ENCODE measurements at places on chromosomes 5 and 9. TPM values are rescaled to one million over a fixed set of nuclear protein-coding genes. Genes with fewer than 3 reads are reported as not detected.

The ADRB2 gene
- 6.1 TPM for total RNA-seq

GRCh38 chr5:74094096-74094781, 468.2 kb downstream of the ARHGEF28 start:
- DNase-seq = no peak

DNA sequence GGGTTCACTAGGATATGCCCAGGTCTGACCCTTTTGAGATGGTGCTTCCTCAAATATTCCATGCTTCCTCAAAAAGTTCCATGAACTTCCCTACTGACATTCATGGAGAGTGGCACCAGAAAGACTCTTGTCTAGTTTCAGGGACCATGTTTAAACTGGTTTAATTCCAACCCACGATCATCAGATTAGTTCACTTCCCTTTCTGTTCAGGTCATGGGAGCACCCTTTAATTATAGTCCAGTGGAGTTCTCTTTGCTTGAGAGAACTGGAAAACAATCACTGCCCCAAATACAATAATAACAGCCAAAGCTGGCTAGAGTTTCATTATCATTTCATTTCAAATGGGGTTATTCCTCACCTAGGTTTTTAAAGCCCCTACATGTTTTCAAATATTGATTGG, 9.7 kb upstream of the ERBIN start:
- DNase-seq = no peak

GRCh38 chr5:68266457-68266856, 50.9 kb downstream of the PIK3R1 start:
- no peak for DNase-seq

GRCh38 chr5:852431-853401, 1.9 kb upstream of the ZDHHC11 start:
- DNase-seq = no peak

DNA sequence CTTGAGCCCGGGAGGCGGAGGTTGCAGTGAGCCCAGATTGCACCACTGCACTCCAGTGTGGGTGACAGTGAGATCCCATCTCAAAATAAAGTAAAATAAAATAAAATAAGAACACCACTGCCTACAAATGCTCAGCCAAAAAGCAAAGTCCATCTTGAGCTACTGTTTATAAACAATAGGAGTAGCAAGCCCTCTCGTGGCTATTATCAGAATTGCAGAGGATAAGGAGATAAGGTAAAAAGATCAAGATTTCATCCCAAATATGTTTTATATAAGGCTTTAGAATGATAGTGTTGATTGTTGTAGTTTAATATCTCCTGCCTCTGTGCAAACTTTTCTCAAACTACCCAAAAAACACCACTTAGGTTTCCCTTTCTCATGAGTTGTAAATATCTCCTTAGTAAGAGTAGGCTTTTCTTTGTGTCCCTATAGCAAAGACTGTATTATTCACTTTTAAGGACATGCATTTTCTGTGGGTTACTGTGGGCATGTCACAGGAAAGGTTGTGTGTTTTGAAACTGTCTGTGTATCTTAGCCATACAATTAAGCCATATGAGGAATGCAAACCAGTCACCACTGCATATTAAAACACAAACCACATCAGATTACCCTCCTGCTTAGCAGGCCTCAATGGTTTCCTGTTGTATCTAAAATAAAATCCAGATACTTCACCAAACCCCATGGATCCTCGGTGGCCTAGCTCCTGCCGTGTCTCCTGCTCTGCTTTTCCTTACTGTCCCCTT, 31.8 kb upstream of the CKS2 start:
- peak; percentile 28 for DNase-seq

DNA sequence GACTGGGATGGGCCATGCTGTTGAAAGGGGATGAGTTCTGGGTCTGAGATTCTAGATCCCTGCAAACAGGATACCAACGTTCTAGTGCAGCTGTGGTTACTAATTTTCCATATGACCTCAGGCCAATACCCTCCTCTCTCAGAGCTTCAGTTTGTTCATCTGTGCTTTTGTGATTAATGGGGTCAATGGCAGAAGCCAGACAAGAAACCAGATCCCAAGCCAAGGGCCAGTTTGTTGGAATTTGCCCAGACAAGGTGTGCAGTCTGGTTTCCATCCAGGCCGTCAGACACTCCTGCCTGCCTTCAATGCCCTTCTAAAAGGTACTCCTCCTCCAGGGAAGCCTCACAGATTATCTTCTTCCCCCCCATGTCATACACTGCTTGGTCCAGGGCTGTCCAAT, 11.4 kb downstream of the MYORG start:
- no peak for DNase-seq

DNA sequence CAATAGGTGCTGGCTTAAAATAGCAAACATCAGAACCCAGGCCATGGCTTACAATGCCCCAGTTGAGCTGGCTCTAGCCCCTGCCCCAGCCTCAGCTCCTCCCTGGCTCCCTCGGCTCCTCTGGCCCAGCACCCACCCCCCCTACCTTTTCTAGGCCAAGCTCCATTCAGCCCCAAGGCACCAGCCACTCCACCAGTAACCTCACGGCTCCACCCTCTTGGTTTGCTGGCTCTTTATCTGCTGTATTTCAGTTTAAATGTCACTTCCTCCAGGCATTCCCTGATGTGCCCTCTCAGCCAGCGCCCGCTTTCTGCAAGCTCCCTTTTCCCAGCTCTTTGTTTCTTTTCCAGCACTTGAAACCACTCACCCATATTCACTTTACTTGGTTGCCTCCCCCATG, 10.6 kb downstream of the C1QTNF2 start:
- DNase-seq = no peak

DNA sequence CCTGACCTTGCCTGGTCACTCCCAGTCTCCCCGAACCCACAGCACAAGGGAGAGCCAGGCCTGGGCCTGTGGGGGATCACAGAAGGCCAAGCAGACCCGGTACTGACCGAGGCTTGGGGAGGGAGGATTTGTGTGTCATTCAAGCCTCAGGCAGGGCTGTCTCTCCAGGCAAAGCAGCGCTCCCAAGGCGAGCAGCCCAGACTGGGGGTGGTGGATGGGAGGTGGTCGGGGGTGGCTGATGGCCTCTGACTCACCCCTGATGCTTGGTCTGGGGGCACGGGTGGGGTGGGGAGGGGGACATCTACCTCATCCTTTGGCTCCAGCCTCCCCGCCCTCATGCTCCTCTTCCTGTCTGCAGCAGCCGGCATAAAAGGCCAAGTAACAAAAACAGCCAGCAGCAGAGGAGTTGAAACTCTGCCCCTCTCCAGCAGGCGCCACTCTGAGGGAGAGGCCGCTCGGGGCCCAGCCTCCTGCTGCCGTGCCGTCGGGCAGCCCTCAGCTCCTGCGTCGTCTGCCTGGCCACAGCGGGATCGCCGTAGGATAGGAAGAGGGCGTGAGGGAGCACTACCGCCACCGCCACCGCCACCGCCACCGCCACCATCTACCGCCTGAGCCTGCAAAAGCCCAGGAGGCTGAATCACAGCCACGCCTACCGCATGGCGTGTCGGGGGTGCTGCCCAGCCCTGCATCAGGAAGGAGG, 166.0 kb downstream of the OLFM1 start:
- no peak for DNase-seq

DNA sequence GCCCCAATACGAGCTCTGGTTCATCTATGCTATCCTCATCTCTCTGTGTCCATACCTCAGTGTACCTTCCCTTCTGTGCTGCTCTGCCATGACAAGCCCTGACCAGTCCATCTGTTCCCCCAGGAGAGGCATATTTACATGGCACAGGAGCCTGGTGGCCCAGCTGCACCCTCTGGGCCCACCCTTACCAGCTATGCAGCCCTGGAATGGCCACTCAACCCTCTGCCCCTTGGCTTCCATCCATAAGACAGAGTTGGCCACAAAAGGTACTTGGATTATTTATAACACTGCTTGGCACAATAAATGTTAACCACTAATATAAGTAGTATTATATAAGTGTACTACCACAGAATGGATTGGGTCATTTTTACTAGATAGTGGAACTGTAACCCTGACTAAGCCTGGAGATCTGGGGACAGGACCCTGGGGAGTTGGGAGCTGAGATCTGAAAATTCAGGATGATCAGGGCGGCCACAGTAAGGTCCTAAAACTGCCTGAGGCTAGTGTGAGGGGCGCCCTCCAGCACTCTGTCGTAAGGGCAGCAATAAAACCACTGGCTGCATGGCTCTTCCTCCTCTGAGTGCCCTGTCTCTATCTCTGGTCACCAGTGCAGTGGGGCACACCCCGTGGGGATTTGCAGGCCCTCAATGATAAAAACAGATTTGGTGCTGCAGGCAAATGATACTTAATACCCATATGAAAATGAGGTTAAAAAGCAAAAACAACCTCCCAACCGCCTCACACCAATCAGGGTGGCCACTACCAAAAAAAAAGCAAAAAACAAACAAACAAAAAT, 65.8 kb downstream of the SEMA4D start:
- DNase-seq = no peak

DNA sequence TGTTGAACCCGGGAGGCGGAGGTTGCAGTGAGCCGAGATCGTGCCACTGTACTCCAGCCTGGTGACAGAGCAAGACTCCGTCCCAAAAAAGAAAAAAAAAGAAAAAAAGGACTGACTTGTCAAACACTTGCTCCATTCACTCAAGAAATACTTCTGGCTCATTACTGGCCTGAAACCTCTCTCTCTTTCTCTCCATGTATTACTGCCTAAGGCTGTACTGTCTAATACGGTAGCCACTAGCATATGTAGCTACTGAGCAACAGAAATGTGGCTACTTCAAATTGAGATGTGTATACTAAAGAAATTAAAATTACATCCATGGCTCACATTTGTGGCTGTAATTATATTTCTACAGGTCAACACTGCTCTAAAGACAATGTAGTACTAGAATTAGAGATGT, 39.2 kb downstream of the GLIS3 start:
- DNase-seq = no peak

Measured in CD4-positive, alpha-beta memory T cell (primary cell).